ENCODE measurements at places on chromosomes 2 and 18.

DNA sequence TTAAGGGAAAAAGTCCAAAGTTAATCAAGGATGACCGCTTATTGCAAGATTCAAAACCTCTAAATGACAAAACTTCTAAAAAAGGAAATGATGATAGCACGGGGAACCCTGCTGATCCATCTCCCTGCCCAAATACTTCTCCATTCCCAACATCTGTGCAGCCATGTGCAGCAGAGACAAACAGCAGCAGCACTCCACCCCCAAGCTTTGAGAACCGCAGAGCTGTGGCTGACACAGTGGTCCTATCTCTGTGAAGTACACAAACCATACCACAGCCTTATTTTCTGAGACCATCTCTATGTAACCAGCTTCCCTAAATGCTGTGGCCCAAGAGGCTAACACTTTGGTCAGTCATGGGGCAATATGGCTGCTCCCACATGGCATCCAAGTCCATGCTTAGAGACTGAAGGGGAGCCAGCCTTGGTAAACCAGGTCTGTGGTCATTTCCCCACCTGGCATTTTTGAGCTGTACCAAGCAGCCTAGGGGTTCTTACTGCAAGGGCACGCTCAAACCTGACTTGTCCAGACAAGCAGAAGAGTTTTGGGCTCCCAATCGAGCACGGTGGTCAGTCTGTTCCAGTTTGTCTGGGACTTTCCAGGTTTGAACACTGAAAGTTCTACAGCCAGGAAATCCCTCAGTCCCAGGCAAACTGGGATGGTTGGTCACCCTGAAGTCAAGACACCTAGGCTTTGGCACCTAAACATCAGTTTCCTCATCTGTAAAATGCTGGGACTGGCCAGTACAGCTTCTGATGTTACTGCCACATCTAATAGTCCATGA, 17.1 kb upstream of the NFE2L2 start:
- peak; percentile 100 for DNase-seq

DNA sequence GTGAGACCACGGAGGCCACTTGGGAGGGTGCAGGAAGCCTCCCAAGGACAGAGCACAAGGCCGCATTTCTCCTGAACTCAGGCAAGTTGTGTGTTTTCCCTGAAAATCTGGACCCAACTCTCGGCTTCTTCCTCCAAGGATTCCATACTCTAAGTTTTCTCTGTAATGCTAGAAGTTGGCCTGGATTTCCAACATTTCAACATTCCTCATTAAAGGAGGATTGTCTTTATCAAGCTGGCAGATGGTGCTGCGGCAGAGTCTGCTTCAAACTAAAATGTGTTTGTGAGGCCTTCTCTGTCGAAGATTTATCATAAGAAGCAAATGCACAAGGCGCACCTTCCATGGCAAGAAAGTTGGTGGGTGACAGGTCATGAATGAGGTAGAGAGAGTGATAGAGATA, 94.4 kb upstream of the SATB2 start:
- DNase-seq, result no peak

- no peak for DNase-seq
Measured at GRCh38 chr2:191165176-191165643, 14.4 kb upstream of the STAT4 start.

DNA sequence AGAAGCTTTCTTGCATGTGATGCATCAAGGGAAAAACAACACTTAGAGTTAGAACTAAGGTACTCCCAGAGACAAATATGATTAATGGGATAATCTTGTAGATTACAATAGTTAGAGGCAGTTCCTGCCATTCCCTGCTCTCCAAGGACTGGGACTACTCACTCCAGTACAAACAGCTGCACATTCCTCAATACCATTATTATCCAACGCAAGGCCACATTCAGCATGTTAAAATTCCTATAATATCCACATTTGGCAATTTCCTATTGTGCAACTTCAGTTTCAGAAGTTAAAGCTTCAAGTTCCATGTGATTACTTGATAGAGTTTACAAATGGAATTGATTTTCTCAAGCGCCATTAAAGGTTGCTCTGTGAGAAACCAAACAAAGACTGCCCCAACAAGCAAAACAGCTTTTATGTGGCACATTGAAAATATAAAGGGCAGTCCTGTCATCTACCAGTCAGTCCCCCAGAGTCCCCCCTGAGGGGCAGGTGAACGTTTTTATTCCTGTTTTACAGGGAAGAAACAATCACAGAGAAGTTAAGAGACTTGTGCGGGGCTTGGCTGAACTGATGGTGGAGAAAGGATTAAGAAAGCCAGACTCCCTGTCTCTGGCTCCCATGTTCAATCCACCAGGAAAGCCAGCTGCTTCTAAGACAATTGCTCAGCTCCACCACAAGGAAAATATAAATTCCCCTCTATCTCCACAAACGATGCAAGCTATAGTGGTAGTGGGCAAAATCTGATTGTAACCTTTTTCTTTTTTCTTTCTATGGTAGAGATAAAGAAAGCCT, 72.6 kb downstream of the TXNL1 start:
- DNase-seq, result peak; percentile 37

- no peak for DNase-seq
Measured at GRCh38 chr18:68960355-68960754, 162.5 kb downstream of the CCDC102B start.
